ENCODE measurements at places on chromosomes 2 and 18.

- DNase-seq, result no peak
Measured at GRCh38 chr2:191113761-191114160, 37.0 kb downstream of the STAT4 start.

DNA sequence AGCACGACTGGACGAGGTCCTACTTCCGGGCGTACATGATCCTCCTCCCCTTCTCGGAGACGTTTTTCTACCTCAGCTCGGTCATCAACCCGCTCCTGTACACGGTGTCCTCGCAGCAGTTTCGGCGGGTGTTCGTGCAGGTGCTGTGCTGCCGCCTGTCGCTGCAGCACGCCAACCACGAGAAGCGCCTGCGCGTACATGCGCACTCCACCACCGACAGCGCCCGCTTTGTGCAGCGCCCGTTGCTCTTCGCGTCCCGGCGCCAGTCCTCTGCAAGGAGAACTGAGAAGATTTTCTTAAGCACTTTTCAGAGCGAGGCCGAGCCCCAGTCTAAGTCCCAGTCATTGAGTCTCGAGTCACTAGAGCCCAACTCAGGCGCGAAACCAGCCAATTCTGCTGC lies 24.8 kb downstream of the LYPD1 start:
- DNase-seq, result no peak

DNA sequence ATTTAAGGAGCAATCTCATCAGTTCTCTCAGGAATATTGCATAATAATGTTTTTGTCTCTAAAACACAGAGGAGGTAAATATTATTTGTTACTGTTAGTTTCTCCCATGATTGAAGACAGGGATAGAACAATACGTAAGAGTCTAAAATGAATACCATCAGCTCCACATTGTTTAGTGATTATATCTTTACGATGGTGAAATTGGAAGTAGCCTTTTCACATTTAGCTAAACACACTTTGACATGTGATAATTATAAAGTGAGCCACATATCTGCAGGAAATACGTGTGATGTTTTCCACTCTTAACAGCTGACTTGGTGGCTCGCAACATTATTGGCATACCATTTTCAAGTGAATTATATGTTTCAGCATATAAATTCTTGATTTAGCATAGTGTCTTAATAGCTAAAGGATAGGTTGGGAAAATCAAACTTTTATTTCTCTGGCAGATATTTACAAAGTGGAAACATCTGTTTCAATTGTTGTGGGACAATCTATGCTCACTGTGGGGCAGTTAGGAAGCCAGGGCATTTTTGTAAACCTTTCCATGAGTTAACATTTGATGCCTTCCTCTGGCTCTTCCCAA lies 208.1 kb upstream of the RASGRP3 start:
- DNase-seq, result no peak

DNA sequence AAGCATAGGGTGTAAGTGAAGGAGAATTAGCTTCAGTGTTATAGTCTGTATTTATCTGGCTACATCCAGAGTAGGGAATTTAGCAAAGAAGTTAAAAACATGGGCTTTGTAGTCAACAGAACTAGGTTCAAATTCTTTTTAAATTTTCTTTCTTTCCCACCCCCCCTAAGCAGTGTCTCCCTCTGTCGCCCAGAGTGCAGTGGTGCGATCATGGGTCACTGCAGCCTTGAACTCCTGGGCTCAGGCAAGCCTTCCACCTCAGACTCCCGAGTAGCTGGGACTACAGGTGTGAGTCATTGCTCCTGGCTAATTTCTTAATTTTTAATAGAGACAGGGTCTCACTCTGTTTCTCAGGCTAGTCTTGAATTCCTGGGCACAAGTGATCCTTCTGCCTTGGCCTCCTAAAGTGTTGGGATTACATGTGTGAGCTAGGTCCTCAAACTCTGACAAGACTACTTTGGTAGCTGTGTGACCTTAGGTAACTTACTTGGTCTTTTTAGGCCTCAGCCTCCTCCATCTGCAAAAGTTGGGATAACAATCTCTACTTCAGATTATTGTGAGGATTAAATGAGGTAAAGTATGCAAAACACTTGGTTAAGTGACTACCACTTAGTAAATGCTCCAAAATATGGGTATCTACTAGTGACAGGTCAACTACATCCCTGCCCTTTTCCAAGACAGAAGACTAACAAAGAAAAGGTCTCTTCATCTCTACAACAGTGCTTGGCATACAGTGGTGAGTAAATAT lies 17.8 kb downstream of the DOK1 start:
- DNase-seq, result no peak

- DNase-seq, result no peak
Measured at GRCh38 chr2:201450954-201451291, 335 bp downstream of the TRAK2 start.

DNA sequence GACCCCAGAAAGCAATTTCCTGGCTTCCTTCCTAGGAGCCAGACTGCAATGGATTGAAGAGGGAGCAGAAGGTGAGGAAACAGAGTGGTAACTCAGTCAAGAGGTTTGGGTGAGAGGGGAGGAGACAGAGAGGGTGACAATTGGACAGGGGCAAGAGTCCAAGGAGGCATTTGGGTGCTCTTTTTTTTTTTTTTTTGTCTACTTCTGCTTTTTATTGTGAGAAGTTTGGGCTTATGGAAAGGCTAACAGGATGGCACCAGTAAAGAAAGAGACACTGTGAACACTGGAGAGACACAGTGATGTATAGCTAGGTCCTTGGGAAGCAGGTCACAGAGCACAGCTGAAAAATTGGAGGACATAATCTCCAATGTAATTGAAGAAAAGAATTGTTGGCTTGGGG lies 25.0 kb downstream of the CYBRD1 start:
- DNase-seq, result no peak

DNA sequence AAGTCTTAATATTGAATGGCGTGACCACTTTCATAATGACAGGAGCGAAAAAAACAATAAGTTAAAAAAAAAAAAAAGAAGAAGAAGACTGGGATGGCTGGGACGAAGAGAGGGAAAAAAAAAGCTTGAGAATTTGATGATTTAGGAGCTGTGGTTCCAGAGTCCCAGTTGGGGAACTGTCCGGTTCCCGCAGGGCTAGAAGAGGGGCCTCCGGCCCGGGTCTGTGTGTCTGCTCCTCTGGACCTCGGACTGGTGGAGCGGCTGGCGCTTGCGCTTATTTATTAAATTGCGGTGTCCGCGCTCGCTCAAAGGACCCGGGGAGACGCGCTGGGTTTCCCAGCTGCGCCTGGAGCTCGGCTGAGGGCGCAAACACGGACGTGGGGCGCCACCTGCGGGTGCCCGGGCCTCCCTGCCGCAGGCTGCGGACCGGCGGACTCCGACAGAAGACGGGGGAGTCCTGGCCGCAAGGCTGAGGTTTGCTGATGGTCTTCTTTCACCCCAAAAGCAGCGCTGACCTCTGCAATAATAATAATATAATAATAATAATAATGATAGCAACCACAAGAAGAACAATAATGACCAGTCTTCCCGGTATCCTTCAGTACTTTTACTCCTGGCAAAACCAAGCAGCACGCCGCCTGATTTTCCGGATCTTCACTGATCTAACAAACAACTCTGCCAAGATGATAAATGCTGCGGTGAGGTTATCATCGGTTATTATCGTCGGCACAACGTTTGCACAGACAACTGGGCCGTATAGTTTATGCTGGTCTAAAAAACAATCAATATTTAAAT lies at the start of gene CBLN2:
TSS of gene CBLN2 (minus strand) at position 251 of the 795 bp plus-strand sequence. CDS start 2,182 bp downstream, outside the sequence.
- peak; percentile 20 for DNase-seq

GRCh38 chr2:141513853-141514252 lies 617.0 kb downstream of the LRP1B start:
- no peak for DNase-seq

DNA sequence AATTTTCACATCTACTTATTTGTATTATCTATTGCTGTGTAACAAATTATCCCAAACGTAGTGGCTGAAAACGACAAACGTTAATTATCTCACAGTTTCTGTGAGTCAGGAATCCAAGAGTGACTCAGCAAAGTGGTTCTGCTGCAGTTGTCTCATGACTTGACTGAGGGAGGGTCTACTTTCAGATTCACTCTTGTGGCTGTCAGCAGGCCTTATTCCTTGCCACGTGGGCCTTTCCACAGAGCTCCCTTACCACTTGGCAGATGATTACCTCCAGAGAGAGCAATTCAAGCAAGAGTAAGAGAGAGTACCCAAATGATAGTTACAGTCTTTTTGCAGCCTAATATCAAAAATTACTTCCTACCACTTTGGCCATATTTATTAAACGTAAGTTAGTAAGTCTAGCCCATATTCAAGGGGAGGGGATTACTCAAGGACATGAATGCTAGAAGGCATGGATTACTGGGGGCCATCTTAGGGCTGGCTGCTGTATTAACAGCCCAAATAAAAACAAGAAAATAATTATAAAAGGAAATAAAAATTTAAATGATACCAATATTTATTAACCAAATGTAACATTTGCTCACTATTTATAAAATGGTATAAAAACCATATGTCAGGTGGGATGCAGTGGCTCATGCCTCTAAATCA lies 48.7 kb upstream of the NBEAL1 start:
- peak; percentile 8 for DNase-seq

DNA sequence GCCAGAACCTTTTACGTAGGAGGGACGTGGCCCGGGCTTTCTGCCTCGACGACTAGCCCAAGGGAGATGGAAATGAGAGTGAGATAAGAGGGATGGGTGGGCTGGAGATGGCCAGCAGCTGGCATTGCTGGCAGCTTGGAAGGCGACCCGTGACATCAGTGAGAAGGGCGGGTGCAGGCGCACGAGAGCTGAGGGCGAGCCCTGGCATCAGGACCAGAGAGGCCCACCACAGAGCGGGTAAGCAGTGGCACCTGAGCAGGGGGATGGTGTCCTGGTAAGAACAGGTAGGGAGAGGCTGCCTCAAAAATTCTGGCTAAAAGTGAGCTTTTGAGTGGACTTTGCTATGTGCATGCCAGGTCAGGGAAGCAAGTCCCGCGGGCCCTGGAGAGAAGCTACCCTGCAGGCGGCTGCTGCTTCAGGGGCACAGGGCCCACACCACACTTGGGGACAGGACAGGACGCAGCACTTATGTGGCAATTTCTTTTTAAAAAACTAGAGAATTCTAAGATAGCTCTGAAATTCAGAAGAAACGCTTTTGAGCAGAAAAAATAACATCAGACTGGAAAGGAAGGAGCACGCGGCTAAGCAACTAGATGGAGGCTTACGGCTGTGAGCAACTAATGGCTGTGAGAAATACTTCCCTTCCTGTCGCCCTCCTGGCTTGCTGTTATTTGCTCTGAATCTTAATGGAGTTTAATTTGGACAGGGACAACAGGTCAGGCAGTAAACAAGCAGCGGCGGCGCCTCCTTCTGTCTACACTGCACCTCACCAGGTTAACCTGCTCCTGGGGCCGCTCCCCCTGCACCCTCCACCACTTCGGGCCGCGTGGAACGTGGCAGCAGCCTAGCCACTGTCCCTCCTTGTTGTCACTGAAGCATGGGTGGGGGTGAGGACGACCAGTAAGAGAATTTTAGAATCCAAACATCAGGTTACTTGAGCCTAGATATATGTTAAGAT lies 20.5 kb downstream of the THAP4 start:
- no peak for DNase-seq

DNA sequence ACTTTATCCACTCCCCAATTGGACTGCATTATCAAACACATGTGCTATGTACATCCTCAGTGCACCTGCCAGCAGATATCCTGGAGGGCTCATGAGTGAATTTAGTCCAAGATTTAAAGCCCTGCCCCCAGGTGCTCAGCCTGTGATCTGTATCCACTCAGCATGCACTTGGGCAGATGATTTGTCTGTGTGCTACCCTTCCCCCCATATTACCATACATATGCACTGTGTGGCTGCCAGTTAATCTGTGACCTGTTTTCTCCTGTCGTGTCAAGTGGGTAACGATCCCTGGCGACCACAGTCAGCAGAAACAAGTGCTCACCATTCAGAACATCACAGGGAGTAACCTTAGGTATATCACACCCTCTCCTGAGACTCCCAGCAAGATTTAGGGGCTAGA lies 10.2 kb downstream of the NAGK start:
- DNase-seq, result no peak

DNA sequence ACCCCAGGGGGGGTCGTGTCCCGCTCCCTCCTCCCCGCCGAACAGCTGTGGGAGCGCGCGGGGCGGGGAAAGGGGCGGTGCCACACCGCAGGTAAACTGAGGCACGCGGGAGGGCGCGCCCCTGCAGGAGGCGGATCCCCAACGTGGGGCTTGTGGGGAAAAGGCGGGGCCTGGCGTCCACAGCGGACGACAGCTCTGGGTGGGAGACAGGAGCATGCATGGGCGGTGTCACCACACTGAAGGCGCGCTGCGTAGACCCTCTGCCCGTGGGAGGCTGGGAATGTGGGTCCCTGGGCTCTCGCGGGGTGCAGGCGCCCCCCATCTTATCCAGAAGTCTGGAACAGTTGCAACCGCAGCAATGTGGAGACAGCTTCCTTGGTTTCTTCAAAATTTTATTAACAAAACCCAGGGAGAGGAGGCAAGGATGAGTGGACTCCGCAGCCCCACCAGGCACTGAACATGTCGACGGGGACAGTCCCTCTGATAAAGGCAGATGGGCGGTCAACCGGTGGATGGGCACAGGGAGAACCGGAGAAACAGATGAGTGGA lies 723 bp upstream of the MBD1 start:
- DNase-seq, result no peak

DNA sequence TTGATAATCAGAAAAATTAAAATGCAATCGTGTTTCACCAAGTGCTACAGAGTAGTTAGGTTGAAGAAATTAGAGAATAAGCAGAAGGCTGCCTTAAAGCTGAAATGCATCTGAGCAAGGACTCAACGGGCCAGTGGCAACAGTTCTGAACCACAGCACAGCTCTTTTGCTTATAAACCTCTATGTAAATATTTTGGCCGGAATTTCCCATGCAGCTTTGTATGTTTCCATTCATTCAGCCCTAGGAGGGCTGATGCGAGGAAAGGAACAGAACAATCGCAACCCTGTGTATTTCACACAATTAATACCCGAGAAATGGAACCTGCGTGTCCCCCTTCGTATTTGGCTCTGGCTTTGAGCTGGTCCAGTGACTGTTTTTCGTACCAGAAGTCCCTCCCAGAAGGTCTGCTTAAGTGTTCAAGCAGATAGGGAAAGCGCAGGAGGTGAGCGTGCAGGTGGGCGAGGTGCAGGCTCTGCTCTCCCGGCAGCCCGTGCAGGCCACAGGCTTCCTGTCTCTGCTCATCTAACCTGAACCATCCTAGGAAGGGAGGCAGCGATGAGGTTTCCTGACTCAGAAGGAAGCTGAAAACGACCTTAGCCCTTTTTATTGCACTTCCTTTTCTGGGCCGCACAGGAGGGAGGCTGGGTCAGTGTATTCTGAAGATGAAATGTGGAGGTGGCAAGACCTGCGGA lies 67.3 kb downstream of the ASB1 start:
- DNase-seq, result peak; percentile 14

DNA sequence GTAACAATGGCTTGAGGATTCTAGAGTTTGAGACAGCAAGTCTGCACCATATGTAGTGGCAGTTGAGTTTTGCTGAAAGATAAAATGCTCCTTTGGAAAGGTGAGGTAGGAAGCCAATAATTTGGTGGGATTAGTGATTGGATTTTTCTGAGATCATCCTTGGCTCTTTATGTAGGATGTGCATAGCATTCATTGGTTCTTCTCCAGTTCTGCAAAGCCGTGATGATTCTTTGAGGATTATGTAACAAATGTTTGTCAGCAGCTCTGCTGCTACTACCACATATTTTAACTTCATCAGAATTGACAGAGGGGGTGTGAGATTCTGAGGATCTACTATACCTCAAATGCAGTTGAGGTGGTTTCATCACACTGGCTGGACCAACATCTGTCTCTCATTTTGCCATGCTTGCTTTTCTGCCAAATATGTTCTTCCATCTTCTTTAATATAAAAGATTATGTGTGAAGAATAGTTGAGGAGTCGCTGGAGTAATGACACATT lies 188.9 kb upstream of the RASGRP3 start:
- DNase-seq, result no peak

- DNase-seq, result no peak
Measured at GRCh38 chr2:181907057-181907456, 15.5 kb downstream of the ITPRID2 start.

All from stimulated activated CD8-positive, alpha-beta memory T cell treated with anti-CD3 and anti-CD28 coated beads, Interleukin-15, amount 100 ng/mL, for 48 hours (primary cell).